Activated B cell treated with CpG ODN at 0.5 μM for 24 hours (primary cell): ENCODE measurements at places on chromosomes 5 and 9.
A peak's percentile ranks its signal among the peaks of the same experiment; 100 is the strongest.

- no peak for DNase-seq
Observed at GRCh38 chr5:165630261-165630778, 2124.9 kb downstream of the MAT2B start.

GRCh38 chr5:135364421-135365262, 34.4 kb downstream of the MACROH2A1 start:
- DNase-seq = no peak

- no peak for DNase-seq
Observed at GRCh38 chr9:4844056-4844838, 51.5 kb downstream of the RCL1 start.

DNA sequence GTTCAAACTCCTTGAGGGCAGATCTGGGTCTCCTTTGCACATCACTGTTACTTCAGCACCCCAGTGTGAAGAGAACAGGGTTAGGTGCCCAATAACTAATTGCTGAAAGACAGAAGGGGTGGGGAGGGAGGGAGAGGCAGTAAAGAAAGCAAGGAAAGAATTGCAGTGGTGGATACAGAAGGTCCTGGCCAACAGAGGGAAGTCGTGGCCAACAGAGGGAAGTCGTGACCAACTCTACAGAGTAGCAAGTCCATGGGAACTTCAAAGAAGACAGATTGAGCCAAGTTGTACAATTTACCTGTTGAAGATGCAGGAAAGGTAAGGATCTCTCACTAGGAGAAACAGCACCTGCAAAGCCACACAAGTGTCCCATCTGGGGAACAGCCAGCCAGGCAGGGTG, 27.0 kb downstream of the CCNJL start:
- DNase-seq = no peak

GRCh38 chr5:160385496-160385895, 14.4 kb downstream of the FAM200C start:
- no peak for DNase-seq

DNA sequence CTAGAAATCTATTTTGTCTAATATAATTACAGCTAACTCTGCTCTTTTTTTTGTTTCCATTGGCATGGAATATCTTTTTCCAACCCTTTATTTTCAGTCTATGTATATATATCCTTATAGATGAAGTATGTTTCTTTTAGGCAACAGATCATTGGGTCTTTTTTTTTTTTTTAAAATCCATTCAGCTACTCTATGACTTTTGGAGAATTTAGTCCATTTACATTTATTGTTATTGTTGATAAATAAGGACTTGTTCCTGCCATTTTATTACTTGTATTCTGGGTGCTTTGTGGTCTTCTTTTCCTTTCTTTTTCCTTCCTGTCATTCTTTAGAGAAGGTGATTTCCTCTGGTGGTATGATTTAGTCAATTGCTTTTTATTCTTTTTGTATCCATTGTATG, 296.8 kb downstream of the SMARCA2 start:
- DNase-seq = no peak

DNA sequence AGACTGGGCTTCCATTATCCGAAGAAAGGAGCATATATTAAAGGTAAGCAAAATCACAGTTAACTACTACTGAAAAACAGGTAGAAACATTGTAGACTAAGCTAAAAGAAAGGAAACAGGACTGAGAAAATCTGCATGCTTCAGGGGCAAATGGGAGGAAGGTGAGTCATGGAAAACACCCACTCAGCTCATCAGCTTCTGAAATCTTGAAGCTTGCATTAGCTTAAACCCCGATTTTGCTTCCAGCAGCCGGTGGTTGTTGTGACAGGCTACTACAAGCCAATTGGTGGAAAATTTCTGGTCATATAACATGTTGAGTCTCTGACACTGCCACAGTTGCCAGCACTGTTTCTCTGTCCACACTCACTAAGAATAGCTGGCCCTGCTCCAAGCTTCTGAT, 179.6 kb upstream of the PUM3 start:
- DNase-seq = no peak

- no peak for DNase-seq
Observed at GRCh38 chr5:68336200-68336599, 120.6 kb downstream of the PIK3R1 start.

GRCh38 chr5:17259630-17260257, 42.3 kb downstream of the BASP1 start:
- no peak for DNase-seq

DNA sequence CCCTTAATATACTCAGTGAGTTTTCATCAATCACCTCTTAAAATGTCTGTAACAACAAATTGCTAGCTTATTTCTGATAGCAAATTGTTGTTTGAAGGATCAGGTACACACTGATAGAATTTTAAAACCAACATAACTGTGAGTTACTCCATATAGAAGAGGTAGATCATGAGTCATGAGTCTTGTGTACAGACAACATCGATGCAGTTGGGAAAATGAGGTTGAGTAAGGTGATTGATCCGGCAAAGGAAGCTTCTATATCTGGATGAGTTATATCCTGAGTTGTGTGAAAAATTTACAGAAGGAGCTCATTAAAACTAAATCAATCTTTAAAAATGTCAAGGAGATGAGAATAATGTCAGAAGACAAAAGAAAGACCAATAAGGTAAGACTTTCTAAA, 604.6 kb upstream of the RGMB start:
- DNase-seq = no peak

GRCh38 chr5:160237571-160238093, 8.3 kb downstream of the FABP6 start:
- no peak for DNase-seq

DNA sequence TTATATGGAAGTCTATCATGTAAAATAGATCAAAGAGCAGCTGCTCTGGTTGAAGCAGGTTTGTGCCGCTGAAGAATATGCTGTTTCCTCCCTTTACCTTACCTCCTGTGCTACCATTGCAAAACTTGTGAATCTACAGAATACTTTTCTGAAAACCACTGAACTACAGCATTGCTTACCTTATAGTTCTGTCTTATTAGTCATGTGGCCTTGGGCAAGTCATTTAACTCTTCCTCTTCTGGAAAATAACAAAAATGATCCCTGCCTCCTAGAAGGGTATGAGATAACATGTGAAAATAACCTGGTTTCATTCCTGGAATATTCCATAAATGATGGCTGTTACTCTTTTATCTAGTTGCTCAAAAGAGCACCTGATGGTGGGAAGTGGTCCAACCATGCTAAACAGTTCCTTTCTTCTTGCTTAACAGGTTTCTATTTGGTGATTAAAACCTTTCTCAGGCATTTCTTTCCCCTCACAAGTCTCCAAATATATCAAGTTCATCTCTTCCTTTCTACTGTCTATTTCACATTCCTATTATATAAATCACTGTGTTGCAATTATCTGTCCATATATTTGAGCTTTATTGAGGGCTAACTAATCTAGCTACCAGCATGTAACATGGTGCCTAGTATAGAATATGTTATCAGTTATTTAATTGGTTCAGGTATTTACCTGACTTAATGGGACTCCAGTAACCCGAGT, 15.0 kb downstream of the TRIM32 start:
- no peak for DNase-seq

DNA sequence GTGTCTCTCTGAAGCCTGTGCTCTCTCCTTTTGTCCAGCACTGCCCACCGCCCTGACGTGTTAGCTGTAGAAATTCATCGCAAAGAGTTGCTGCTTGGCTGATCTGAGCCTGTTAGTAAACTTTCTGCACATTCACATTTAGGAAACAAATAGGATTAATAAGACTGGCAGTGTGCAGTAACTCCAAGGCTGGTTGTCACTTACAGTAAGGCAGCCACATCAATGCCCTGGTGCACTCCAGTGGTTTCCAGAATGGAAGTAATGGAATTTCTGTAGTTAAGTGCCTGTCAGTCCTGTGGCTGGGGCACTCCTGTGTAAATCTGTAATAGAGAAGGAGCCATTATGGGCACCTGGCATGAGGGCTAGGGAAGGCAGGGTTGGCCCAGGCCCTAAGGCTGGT, 70.6 kb downstream of the DOCK2 start:
- DNase-seq = no peak

GRCh38 chr5:172454358-172455086, at the start of gene SH3PXD2B:
TSS of gene SH3PXD2B (minus strand) at chr5:172454525. CDS start at chr5:172454352, 173 bp downstream.
- peak; percentile 36 for DNase-seq

- DNase-seq = no peak
Observed at GRCh38 chr5:10655161-10655971, 91.5 kb downstream of the ANKRD33B start.

- DNase-seq = no peak
Observed at GRCh38 chr5:173795601-173796000, 92.5 kb upstream of the CPEB4 start.

DNA sequence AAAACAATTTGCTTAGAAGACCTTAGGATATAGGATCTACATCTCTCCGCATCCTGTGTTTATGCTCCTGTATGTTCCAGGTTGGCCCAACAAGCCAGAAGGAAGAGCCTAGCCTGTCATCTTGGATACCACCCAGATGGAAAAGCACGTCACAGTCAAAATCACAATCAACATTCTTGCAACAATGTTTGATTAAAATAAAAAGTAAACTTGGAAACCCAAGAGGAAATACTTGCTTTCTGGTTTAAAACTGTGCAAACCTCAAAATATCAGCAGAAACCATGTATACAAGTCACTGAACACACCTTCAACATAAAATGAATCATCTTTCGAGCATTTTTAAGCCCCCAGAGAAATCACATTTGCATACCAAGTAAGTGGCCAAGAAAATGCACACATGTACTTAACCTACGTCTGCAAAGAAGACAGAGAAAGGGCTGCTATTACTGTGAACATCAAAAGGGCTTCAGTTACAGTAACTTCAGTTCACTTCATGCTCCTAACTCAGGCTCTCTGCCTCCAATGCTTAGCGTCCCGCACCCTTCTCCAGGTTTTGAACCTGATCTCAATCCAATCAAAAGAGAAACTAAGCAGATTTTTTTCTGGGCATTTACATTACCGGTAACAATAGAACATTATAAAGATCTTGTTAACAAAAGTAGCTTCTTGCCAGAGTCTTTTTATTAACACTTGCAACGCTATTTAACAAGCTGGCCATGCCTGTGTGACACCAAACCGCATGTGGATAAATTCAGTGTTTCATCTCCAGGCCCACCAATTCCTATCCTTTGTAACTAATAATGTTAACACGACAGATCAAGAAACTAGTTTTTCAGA, 1.3 kb downstream of the ENC1 start:
- no peak for DNase-seq

DNA sequence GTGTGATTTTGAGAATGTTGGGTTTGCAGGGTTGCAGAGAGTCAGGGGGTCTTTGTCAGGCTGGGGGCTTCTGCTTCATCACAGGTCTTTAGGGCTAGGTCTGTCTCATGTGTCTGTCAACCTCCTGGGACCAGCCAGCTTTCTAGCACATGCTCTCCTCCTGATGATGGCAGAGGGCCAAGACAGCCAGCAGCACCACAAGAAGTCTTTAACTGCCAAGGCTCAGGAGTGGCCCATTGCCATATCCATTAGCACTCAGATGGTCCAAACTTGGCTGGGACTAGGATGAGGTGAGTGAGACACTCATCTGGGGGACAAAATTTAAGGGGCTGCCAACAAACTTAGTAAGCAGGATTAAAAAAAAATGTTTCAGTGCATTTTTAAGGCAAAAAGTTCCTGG, 384.2 kb upstream of the CDH10 start:
- no peak for DNase-seq

DNA sequence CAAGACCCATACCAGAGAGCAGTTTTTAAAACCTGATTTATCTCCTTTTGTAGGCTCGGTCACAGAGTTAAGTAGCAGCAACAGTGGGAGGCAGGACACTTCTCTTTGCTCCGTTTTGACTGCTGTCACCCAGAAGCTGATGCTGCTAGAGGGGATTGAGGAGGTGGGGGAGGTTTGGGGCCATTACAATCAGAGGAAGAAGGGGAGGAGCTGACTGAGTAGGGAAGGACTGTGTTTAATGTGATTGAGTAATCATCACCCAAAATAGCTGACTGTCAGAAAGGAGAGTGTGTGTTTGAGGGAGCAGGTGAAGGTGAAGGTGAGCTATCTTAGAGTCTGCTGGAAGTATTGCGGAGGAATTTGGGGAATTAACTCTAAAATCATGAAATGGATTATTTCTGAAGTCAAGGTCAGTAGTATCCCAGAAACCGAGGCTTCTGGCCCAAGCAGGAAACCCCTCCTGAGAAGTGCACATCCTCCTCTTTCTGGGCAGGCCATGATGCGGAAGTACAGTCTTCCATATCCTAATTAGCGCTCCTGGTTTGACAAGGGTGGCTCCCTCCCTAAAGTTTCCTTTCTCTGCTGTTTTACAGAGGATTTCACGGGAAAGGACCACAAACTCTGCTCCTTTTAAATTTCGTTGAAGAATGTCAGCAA, 214.9 kb downstream of the PLK2 start:
- no peak for DNase-seq

DNA sequence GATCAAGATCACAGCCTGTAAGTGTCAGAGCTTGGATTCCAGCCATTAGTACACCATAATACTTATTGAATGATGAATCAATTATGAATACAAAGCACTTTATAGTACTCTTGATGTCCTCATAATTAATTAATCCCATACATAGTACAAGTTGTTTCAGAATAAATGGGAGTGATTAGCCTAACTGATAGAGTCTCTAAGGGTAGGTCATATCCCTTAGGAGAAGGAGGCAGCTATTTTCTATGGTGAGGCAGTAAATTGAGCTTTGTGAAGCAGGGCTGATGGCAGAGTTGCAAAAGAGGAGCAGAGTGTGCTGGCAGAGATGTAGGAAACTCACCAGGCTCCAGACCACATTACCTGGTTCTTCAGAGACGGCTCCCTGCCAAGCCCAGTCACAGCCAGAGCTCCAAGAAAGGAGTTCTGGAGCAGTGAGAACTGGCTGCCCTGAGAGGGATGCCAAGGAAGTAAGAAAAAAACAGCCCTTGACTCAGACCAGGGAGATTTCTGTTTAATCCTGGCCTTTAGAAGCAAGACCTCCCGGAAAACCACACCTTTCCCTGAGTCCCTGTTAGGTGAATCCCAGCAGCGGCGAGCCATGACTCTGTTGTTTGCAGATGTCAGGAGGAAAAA, 112.9 kb downstream of the SH3TC2 start:
- DNase-seq = no peak

- DNase-seq = no peak
Observed at GRCh38 chr9:99732715-99733114, 89.0 kb upstream of the NR4A3 start.

DNA sequence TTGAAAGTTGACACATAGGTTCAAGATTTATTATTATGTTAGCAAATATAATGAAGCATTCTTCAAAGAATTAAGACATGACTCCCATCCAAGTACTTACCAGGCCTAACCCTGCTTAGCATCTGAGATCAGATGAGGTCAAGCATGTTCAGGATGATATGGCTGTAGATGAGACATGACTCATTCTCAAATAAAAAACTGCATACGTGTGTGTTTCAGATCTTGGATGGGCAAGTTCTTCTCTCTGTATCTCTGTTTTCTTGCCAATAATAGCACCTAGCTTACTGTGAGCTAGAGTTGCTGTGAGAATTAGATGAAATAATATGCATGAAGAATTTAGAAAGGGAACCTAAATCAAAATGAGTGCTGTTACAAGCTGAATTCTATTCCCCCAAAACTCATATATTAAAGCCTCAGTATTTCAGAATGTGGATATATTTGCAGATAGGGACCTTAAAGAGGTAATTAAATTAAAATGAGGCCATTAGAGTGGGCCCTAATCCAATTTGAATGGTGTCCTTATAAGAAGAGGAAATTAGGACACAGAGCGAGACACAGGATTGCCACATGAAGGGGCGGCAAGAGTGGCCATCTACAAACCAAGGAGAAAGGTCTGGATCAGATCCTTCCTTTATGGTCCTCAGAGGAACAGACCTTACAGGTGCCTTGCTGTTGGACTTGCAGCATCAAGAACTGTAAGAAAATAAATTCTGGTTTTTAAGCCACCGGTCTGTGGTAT, 146.2 kb downstream of the MARCHF11 start:
- no peak for DNase-seq
